ENCODE measurements at places on chromosomes 5 and 9.

GRCh38 chr5:35741126-35741716 lies 115.5 kb upstream of the IL7R start:
- no peak for DNase-seq

DNA sequence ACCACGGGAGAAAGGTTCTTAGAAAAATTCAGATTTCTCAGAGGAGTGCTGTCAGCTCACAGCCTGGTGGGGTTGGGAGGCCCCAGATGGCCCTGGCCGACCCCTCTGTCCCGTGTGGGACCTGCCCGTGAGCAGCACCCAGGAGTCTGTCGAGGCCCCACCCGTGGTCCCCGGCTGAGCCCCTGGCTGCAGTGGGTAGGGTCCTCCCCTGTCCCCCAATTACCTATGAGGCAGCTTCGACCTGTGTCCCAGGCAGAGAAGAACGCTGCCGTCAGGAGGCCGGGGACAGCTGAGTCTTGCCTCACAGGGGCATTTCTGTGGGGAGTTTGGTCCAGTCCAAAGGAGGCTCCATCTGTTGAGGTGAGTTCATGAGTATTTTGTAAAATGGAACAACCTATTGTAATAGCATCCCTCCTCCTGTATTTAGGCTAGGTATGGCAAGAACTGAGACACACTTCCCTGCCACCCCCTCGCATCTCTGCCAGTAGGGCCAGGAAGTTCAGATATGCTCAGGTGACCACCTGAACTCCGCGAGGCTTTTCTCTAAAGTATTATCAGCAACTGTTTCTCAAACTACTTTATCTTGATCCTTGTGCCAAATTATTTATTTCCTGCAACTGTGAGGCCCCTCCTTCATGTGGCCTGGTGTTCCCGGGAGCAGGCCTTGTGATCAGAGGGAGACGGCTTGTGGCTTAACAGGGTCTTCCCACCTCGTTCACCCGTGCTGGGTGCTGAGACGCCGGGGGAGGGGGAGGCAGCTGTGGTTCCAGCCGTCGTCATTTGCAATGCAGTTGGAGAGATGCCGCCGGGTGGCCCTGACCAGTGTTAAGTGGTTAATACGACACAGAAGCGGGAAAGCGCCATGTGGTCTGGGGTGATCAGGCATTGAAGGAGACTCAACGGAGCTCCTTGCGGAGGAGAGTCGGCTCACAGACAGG lies 1.7 kb downstream of the AHRR start:
- no peak for DNase-seq

- no peak for DNase-seq
These were observed 97.8 kb upstream of the SMC5 start for GRCh38 chr9:70160686-70161600.

DNA sequence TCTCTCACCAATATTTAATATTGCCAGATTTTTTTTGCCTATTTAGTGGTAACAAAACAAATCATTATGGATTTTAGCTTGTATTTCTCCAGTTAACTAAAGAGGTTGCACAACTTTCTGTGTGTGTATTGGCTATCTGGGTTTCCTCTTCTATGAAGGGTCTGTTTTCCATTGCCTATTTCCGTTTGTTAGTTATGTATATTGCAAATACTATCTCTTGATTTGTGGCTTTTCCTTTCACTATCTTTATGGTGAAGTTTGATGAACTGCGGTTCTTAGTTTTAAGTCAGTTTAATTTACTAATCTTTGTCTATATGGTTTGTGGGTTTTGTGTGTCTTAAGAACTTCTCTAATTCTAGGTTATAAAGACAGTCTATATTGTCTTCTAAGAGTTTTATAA lies 136.3 kb downstream of the CEP120 start:
- DNase-seq = no peak

- no peak for DNase-seq
These were observed 23.9 kb upstream of the SLC25A51 start for GRCh38 chr9:37927601-37928551.

- no peak for DNase-seq
These were observed 2.8 kb downstream of the GM2A start for GRCh38 chr5:151255621-151256286.

DNA sequence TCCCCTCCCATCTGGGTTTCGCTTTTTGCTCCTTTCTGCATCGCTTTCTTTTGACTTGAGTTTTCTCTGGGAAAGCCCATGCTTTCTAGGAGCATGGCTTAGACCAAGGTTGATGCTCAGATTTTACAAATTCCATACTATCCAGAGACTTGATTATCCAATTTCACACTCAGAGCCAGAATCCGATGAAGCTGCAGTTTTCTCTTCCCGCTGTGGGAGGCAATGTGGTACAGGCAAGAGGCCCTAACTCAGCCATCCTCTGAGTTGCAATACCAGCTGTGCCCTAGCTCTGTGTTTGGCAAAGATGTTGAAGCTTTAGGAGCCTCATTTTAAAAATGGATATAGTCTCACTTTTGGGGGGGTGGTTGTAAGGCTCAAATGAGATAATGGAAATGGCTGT lies 85.1 kb downstream of the BRINP1 start:
- no peak for DNase-seq

DNA sequence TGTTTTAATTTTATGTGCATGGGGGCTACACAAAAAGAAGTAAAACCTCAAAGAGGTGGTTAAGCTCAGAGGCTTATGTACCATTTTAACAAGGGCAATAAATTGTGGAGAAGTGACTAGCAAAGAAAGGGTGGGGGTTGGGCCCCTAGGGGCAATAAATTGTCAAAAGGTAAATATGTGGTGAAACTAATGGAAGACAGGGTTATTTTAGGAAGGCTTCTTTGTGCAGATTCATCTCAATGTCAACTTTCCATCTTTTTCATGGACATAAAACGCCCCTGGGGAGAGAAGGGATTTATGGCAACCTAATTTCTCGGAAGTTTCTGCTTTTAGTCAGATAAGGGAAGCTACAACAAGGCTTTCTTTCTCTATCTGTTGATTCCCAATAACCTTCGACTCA lies 42.5 kb upstream of the GOLM1 start:
- peak; percentile 74 for DNase-seq

- DNase-seq = no peak
These were observed 20.8 kb downstream of the FXN start for GRCh38 chr9:69056191-69056815.

DNA sequence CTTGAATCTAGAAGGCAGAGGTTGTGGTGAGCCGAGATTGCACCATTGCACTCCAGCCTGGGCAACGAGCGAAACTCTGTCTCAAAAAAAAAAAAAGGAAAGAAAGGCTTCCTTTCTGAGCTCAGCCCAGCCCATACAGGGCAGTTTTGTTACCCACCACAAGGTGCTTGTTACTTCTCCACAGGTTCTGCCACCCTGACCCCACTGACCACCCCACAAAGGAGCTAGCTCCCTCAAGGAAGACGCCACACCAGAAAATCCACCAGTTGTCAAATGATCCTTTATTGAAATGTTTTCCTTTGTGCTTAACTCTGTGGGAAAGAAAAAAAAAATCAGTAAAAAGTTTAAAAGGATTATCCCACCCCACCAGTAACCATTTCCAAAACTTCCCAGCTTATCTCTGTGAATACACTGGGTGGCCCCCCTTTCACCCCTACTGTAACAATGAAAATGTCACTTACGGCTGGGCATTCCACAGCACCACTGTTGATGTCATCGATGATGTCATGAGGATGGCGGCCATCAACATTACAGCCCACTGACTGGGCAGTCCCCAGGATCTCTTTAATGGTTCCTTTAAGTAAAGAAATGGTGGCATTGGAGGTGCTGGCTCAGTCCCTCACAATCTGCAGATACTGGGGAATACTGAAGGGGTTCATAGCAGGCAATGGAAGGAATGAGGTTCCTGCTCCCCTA lies 3.6 kb downstream of the RPL12 start:
- DNase-seq = no peak

DNA sequence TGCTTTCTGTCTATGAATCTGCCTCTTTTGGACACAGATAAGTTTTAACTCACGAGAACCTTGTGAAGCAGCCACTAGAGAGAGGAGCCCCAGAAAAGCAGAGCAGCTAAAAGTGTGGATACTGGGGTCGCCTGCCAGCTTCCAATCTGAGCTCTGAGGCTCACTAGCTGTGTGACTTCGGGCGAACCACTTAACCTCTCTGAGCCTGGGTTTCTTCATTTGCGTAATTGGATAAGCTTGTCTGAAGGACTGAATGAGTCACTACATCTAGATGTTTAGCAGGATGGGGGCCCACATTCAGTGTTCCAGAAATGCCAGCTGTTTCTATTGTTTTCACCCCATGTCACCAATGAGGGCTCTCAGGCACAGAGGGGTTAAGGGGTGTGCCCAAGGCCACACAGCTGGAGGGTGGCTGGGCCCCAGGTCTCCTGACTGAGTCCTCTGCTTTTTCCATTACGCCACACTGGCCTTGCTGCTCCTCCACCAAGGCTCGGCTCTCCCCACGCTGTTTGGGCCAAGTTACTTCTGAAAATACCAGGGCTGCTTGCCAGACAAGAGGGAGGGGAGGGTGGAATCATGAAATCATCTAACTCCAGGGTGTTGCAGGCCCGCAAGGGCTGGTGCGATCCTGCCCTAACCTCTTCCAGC lies 36.2 kb downstream of the SH3PXD2B start:
- DNase-seq = no peak

- peak; percentile 6 for DNase-seq
These were observed 78.2 kb upstream of the ARAP3 start for GRCh38 chr5:141760193-141760592.

DNA sequence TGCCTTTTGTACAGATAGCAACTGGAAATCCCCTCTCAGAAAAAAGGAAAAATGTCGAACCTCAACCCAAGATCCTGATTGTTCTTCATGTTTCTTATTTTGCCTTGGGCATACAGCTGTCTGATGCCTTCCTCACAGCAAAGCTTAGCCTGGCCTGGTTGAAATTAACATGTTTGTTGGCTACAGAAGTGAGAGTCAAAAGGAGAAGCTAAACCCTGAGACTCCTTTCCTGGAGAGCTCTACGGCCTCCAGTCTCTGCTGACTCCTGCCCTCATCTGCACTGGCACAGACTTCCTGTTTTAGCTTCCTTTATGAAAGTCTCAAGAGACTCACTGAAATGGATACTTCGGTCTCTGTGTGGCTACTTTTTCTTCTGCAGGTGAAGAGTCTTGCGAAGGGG lies 186.7 kb downstream of the PARP8 start:
- DNase-seq = no peak

GRCh38 chr5:179980767-179981166 lies 73.1 kb upstream of the TBC1D9B start:
- DNase-seq = no peak

GRCh38 chr9:137429974-137430722 lies 7.0 kb downstream of the NOXA1 start:
- DNase-seq = peak; percentile 24

- DNase-seq = no peak
These were observed 385.9 kb upstream of the CHD1 start for GRCh38 chr5:99314721-99315120.

GRCh38 chr5:95822043-95822541 lies 434 bp downstream of the GLRX start:
- peak; percentile 73 for DNase-seq

All from NCI-H187 (cell line).